ENCODE measurements at places on chromosomes 1 and 21. TPM values are rescaled to one million over a fixed set of nuclear protein-coding genes. Genes with fewer than 3 reads are reported as not detected.

The PUM1 gene
- 93.8 TPM for total RNA-seq

The SLX9 gene
- 17.7 TPM for total RNA-seq

The F5 gene
- 1.3 TPM for total RNA-seq

DNA sequence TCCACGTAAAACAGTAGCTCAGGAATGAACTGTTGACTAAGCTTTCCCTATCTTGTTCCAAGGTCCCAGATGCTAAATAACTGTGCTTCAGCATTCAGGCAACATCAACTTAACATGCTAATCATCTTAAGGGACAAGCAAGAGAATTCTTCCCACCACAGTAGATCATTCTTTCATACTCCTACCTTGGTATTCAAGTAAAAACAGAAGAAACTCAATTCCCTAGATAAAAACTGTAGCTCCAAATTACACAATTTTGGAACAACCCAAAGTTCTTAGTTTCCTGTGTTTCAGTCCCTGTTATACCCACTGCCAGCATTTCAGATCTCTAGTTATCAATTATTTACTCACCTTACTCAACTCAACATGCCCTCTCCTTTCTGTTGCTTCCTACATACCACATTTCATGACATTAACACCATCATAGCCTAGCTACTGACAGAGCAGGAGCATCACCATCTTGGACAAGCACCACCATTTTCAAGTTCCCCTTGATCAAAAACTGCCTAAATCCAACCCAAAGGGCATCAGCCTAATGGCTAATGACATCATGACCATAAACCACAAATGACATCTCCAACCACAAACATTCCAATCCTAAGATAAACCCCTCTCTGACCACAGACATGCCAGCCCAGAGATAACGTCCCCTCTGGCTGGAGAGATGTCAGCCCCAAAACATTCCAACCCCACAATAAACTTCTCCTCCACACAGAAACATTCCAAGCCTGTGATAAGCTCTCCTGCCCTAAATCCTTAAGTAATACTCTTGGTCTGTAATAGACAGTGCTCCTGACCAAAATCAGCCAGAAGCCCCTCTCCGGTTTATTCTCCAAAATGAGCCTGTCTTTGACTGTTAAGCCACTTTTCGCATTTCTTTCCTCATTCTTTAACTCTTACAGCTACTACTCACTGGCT, 191.2 kb downstream of the RERE start:
- H3K4me3 ChIP-seq = no peak overlapping the region
- DNase-seq = no peak
- H3K4me1 ChIP-seq = no peaks in the 10 kb centered on the region
- no peaks in the 10 kb centered on the region for H3K36me3 ChIP-seq

DNA sequence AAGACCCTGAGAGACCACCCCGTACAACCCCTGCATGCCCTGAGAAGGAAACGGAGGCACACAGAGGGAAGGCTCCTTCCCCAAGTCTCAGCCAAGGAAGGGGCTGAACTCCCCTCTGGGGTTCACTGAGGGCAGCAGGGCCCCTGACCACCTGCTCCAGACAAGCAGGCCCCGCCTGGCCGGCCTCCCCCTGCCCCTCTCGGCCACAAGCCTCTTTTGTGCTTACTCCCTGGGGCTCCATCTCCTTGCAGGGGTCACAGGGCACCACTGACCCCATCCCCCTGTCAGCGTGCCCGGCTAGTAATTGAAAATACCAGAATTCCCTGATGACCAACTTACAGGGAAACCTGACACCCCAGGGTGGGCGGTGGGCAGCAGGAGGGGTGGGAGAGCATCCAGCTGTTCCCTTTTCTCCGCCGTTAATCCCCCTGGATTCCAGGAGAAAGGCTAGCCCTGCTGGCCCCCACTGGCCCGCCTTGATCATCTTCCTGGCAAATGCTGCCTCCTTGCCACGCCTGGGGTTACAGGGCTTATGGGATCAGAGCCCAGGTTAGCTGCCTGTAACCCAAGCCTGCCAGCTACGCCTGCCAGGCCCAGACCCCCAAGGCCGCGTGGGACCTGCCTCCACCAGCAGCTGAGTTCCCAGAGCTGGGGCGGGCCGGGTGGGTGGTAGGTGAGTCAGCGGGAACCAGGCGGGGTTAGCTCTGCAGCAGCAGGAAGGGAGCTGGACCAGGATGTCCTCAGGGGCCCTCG, 96.1 kb downstream of the LACTBL1 start:
- no peak overlapping the region for H3K27ac ChIP-seq
- no peaks in the 10 kb centered on the region for H3K36me3 ChIP-seq
- no peak for DNase-seq
- no peaks in the 10 kb centered on the region for H3K4me1 ChIP-seq
